Esophagus mucosa (tissue), 1 donor: ENCODE measurements at places on chromosomes 4 and X. TPM values are rescaled to one million over a fixed set of nuclear protein-coding genes. Genes with fewer than 3 reads are reported as not detected.

The CENPVL3 gene
- total RNA-seq, result not detected

The GRIA2 gene
- not detected for total RNA-seq

The ADAM29 gene
- not detected for total RNA-seq

The SPIN2A gene
- total RNA-seq, result not detected

The RLIM gene
- total RNA-seq, result 21.6 TPM

The WDR17 gene
- total RNA-seq, result 0.48 TPM

The PAGE1 gene
- total RNA-seq, result not detected

The F8A2 gene
- not detected for total RNA-seq

The WDR1 gene
- total RNA-seq, result 253 TPM

The TMEM255A gene
- total RNA-seq, result 0.20 TPM

The COL4A5 gene
- 18.9 TPM for total RNA-seq

The AFP gene
- not detected for total RNA-seq

The SPANXN4 gene
- not detected for total RNA-seq

The ADGRG4 gene
- total RNA-seq, result not detected
